ENCODE measurements at places on chromosomes 13 and 19.

DNA sequence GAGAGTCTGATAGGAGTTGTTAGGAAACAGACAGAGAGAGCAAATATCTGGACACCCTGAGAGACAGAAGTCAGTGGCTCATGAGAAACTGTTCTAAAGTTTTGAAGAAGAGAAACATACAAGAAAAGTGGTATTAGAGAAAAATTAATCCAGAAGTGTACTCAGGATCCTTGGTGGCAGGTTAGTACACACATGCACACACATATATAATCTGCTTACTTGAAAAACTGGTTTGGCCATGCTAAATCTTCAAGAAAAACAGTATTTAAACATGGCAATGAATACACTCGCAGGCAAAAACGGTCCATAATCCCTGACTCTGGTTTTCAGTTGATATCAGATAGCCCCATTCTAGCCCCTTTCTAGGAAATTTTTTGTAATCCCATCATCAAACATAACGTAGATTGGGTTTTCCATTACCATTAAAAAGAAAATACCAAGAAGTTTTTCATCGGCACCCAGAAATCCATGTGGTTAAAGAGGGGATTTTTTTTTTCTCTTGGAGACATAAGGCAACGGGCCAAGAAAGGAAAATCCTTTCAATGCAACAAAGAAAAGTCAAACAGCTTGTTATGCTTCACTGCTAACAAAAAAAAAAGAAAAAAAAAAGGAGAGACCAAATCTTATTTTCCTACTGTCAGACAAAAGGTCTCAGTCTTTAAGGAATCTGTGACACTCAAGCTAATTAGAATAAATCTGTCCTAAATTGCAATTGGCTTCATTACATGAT lies 178.0 kb upstream of the MIR17HG start:
- no peak for DNase-seq

GRCh38 chr13:66266761-66267160 lies 963.4 kb downstream of the PCDH9 start:
- no peak for DNase-seq

DNA sequence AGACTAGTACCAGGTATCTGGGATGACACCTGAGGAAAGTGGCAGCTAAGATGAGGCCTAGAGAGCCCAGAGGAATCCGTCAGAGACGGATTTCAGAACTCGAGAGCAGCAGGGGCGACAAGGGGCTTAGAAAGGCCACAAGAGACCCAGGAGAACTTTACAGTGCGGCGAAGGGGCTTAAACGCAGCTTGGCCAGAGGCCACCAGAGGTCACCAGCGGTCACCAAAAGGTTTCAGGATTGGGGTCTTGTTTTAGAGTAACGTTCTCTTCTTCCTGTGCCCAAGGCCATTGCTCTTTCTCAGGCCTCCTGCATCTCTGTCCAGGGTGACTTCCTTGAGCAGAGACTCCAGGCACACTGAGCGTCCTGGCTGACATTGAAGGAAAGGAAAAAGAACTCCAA lies 2.2 kb downstream of the ZSCAN22 start:
- DNase-seq: no peak

GRCh38 chr19:12938779-12939601 lies 581 bp downstream of the CALR start:
- no peak for DNase-seq

GRCh38 chr13:107203146-107203847 lies 635.4 kb upstream of the ARGLU1 start:
- no peak for DNase-seq

- DNase-seq: no peak
These were observed 35.8 kb upstream of the CEACAM21 start for GRCh38 chr19:41540041-41540695.

DNA sequence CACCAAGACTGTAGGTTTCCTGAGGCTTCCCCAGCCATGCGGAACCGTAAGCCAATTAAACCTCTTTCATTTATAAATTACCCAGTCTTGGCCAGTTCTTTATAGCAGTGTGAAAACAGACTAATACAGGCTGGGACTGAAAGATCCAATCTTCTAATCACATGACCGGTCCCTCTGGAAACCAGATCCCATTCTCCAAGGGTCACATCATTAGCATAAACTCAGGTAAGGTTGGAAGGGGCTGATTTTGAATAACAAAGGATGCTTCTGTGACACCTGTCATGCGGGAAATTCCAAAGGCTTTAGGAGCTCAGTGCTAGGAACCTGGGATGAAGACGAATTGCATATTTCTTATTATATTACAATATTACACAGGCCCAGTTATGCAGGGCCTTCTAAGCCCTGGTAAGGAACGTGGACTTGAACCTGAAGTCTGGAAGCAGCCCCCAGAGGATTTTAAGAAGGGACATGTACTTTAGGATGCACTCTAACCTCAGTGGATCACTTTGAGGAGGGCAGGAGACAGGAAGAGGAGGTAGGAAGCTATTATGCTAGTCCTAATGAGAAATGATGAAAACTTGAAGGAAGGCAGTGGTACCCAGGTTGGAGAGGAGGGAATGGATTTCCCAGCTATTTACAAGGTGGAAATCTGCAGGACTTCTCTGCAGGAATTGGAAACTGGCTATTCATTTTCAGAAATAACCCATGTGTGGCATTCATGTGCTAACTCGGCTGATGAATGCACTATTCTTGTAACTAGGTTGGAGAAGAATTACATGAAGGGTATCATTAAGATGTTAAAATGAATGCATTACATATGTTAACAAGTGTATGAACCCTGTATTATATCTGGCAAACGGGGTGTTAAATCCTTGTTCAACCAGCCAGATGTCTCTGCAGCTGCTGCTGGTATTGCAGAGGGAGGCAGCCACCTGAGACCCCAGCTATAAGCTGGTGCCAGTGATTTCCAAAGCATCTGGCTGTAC lies 19.3 kb downstream of the TNFSF11 start:
- DNase-seq: no peak

- no peak for DNase-seq
These were observed 20.3 kb downstream of the ATP12A start for GRCh38 chr13:24700539-24700938.

GRCh38 chr19:31985001-31985605 lies 360.3 kb upstream of the ZNF507 start:
- DNase-seq: no peak

DNA sequence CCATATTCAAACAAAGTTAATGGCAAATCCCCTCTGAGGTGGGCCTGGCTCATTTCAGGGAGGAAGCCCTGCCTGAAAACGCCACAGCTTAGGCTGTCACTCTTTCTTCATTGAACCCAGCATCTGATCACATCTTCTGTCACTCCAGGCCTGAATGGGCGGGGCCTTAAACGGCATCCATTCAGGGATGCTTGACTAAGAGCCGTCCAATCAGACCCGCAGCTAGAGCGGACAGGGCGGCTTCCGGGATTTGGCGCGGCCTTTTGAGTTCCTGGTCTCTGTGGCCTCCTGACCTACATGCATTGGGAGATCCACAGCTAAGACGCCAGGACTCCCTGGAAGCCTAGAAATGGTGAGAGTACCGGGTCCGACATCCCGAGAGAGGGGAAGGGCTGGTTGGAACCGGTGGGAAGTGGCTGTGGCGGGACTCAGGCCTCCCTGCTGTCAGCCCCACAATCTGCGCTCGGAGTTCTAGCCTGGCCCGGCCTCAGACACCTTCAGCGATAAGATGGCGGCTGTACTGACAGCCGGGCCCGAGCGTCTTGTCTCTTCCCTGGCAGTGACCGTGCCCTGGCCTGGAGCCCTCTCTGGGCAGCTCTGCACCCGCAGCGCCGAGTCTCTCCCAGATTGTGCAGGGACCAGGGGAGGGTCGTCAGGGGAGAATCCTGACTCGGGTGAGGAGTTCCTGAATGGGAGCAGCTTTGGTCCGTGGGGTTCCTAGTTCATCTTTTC lies at the start of gene ZNF723:
TSS of gene ZNF723 (plus strand) at position 261 of the 732 bp plus-strand sequence. CDS start at position 350, 89 bp downstream.
- no peak for DNase-seq

- DNase-seq: no peak
These were observed 6.7 kb downstream of the TMTC4 start for GRCh38 chr13:100667894-100668293.

DNA sequence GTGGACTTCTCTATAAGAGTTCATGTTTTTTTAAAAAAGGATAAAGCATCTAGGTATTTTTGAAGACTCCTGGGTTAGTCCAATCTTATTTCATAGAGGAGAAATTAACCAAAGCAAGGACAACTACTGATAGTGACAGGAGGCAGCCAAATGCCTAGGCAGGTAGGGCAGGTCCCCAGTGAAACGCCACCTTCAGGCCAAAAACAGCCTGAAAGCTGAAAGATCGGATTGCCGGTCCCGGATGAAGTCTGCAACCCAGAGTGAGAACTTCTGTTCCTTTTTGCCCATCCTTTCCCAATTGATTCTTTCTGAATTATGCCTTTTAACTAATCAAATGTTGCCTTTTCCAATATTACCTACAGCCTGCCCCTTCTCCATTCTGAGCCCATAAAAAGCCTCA lies 6.1 kb upstream of the GGACT start:
- no peak for DNase-seq

GRCh38 chr13:28493740-28494503 lies 1.0 kb downstream of the FLT1 start:
- DNase-seq: no peak

GRCh38 chr13:33289966-33290365 lies 4.4 kb upstream of the STARD13 start:
- no peak for DNase-seq

DNA sequence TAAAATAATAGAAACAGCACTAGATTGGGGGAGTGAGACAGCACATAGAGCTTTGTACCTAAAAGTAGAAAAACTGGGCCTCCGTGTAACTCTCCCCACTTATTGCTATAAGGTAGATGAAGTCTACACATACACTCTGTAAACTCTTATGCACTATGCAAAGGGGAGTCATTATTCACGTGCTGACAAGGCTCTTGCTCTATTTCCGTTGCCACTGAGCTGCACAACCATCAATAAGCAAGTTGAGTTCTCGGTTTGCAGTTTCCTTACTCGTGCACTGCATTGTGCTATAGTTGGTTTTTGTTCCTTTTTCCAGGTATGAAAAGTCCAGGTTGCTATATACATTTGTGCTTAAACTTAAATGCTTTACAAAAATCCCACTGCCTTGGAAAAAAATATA lies 294.0 kb upstream of the DACH1 start:
- no peak for DNase-seq

DNA sequence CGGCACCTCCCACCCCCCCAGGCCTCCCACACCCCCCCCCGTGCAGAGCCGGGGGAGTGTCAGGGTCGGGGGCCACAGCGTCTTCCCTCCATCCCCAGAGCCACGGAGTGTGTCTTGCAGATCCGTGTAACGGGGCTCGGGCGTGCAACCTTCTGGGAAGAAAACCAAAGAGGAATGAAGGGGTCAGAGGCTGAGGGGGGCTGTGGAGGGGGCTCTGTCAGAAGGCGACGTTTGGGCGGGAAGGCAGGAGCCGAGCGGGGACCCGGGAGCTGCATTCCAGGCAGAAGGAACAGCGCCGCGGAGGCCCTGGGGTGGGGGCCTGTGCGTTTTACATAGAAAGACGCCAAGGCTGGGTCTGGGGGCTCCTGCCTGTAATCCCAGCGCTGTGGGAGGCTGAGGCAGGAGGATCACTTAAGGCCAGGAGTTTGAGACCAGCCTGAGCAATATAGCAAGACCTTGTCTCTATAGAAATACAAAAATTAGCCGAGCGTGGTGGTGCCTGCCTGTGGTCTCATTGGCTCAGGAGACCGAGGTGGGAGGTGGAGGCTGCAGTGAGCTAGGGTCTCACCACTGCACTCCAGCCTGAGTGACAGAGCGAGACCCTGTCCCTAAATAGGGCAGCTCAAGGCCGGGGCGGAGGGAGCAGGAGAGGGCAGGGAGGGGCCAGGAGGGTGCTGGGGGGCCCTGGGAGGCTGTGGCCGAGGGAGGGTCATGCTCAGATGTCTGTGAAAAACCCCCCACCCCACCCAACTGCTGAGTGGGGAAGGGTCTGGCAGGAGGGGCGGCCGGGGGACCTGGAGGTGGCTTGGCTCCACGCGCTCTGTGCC lies 27.8 kb downstream of the ARID3A start:
- DNase-seq: no peak

GRCh38 chr13:48579165-48579918 lies 46.5 kb upstream of the RCBTB2 start:
- no peak for DNase-seq

- no peak for DNase-seq
These were observed 2.8 kb downstream of the MIR17HG start for GRCh38 chr13:91349992-91350911.

DNA sequence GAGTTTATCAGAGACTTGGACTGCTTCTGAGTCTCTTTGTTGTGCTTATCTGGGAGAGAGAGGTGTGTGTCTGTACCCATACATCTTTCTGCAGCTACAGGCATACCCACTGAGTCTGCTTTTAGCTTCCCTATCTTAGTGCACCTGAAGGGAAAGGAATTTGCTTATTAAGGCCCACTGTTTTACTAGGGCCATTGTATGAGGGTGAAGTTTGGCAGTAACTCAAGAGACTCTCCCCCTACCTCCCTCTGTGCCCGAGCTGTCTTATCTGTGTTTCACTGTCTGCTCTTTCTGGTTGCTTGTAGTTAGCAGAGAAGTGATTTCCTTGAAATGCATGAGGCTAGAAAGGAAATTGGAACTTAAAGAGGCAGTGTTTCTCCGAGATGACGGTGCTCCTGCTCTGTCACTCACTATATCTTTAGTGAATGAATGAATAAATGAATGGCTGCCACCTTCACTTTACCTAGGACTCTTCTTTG lies 678 bp upstream of the CD33 start:
- no peak for DNase-seq

DNA sequence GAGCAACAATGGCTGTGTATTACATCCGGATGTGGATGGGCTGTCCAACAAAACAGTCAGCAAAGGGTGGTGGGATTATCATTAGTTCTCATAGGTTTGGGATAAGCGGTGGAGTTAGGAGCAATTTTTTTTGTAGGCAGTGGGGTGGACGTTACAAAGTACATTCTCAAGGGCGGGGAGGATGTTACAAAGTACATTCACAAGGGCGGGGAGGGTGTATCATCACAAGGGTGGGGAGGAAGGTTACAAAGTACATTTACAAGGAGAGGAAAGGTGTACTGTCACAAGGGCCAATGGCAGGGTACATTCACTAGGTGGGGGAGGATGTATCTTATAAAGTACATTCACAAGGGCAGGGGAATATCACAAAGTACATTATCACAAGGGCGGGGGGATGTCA lies 20.8 kb upstream of the ZNF561 start:
- no peak for DNase-seq

- DNase-seq: no peak
These were observed 69.2 kb upstream of the UBAC2 start for GRCh38 chr13:99131410-99131809.

GRCh38 chr13:46101484-46102254 lies 3.2 kb downstream of the CPB2 start:
- DNase-seq: no peak

DNA sequence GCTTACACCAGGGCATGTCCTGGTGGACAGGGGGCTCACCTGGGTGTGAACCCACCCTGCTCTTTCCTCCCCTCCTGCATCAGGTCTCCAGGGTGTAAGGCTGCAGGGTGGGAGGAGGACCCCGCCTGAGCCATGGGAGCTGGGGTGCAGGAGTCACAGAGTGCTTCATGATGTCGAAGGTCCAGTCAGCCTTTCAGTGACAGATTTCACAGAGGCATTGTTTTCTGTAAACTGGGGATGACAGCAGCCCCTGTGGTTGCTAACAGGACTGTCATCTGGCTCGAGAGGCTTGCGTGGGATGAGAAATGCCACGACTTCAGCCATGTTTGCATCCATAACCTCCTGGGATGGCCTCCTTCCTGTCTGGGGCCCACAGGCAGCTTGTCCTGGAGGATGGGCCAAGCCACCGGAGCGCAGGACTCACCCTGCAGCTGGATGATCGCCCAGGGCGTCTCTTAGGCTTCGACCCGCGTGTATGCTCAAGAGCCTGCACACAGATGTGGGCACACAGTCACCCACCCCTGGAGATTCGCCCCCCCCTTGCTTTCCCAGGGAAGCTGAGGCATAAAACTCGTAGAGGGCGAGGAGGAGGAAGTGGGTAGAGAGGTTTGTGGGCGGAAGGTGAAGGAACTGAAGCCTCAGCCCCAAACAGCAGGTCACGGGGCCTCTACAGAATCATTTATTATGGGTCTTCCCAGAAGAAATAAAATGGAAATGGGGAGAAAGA lies 4.9 kb downstream of the NANOS3 start:
- no peak for DNase-seq

All from stimulated activated CD4-positive, alpha-beta T cell treated with anti-CD3 and anti-CD28 coated beads, Interleukin-1b, Interleukin-23, amount 100 ng/mL, for 1 hour (primary cell).